ENCODE measurements at places on chromosomes 1 and 21. TPM values are rescaled to one million over a fixed set of nuclear protein-coding genes. Genes with fewer than 3 reads are reported as not detected.
A peak's percentile ranks its signal among the peaks of the same experiment; 100 is the strongest.

The HDGF gene
- polyA plus RNA-seq, result 153 TPM

DNA sequence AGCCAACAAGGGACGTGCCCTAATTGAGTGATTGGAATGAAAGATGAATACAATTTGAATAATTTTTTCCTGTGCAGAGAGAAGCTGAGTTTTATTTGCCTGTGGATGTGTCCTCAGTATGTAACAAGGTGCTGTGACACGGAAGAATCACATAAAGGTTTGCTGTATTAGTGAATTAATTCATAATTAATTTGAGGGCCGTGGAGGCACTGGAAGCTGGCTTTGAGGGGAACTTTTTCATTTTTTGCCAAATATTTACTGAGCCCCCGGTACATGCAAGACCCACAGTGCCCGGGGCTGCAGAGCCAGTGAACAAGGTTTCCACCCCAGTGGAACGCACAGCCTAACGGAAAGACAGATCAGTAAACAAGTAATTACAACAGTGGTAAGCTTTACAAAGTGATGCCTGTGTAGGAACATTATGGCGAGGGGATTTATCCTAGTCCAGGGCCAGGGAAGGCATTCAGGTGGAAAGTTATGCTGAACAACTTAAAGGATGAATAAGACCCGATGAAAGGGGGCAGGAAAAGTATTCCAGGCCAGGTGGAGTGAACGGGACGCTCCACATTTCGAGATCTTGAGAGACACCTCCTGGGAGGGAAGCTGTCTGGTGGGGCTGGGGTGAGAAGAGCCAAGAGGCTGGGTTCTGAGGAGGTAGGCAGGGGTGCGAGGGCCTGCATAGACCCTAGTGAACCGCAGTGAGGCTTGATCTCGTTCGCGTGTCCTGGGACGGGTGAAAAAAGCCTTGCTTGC, 773 bp upstream of the RCC2 start:
- H3K4me3 ChIP-seq, result peak overlapping the region; percentile 24
- peaks cover 25% of the 10 kb centered on the region for H3K4me1 ChIP-seq
- no peaks in the 10 kb centered on the region for H3K36me3 ChIP-seq

GRCh38 chr1:8533124-8533523, 215.2 kb downstream of the SLC45A1 start:
- H3K4me1 ChIP-seq, result no peaks in the 10 kb centered on the region
- no peak overlapping the region for H3K27ac ChIP-seq
- no peaks in the 10 kb centered on the region for H3K36me3 ChIP-seq
- no peak overlapping the region for H3K4me3 ChIP-seq

GRCh38 chr1:54367613-54368012, 38.6 kb downstream of the SSBP3 start:
- DNase-seq, result no peak
- no peaks in the 10 kb centered on the region for H3K27me3 ChIP-seq
- no peaks in the 10 kb centered on the region for H3K36me3 ChIP-seq
- H3K4me3 ChIP-seq, result no peak overlapping the region
- no peak overlapping the region for H3K27ac ChIP-seq

- H3K4me1 ChIP-seq, result no peaks in the 10 kb centered on the region
- DNase-seq, result no peak
Observed at GRCh38 chr1:25556791-25557476, 13.5 kb downstream of the LDLRAP1 start.

DNA sequence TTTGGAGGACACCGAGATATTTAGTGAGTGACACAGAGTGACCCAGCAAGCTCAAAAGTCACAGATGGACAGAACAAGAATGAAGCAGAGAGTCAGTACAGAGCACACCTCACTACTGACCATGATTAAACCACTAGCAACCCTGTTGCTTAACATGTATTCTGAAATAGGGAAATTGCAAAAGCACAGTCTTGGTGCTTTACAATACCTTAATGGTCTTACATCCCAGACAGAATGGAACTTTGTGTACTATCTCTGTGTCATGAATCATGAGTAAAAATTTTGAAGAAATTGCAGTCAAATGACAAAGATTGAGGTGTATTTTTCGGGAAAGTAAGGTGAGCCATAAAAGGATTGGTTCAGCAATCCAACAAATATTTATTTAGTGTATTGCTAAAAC, 2.7 kb upstream of the SAMSN1 start:
- DNase-seq, result no peak
- H3K27me3 ChIP-seq, result no peaks in the 10 kb centered on the region
- no peaks in the 10 kb centered on the region for H3K4me1 ChIP-seq
- no peaks in the 10 kb centered on the region for H3K36me3 ChIP-seq

GRCh38 chr1:17668624-17669175, 86.4 kb upstream of the ACTL8 start:
- H3K4me1 ChIP-seq, result no peaks in the 10 kb centered on the region
- H3K4me3 ChIP-seq, result no peak overlapping the region
- no peaks in the 10 kb centered on the region for H3K36me3 ChIP-seq
- DNase-seq, result no peak
- no peaks in the 10 kb centered on the region for H3K27me3 ChIP-seq
- H3K27ac ChIP-seq, result no peak overlapping the region
